ENCODE measurements at places on chromosomes 2 and 18. TPM values are rescaled to one million over a fixed set of nuclear protein-coding genes. Genes with fewer than 3 reads are reported as not detected.

Gene IL36B
- not detected for total RNA-seq

Gene CCNT2
- 10.1 TPM for total RNA-seq

Gene METTL4
- total RNA-seq: 6.9 TPM

Gene CYP1B1
- total RNA-seq: 29.9 TPM

Gene THSD7B
- total RNA-seq: 0.35 TPM

Gene TMEM200C
- 0.35 TPM for total RNA-seq

Gene FNDC4
- 0.29 TPM for total RNA-seq

Gene DSG2
- total RNA-seq: 26.4 TPM

Gene C2orf66
- not detected for total RNA-seq

All from H4 (cell line).